ENCODE measurements at places on chromosomes 12 and 14.

GRCh38 chr14:71001742-71002141 is 94.5 kb downstream of the PCNX1 start:
- DNase-seq = no peak

DNA sequence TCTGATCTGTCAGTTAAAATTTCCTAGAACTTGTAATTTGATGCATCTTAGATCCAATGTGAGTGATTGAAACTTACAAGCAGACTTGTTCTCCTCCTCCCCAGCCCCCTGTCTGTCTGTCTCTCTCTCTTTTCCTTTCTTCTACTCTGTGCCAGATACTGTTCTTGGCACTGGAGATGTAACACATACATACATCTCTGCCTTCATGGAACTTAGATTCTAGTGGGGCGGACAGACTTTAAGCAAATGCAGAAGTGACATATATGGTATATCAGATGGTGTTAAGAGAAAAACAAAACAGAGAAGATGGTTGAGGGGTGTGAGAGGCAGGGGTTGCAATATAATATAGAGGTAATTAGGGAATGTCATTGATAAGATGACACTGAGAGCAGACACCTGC is 6.6 kb downstream of the CHST11 start:
- DNase-seq = no peak

GRCh38 chr12:1435456-1435855 is 158.9 kb downstream of the FBXL14 start:
- DNase-seq = no peak

DNA sequence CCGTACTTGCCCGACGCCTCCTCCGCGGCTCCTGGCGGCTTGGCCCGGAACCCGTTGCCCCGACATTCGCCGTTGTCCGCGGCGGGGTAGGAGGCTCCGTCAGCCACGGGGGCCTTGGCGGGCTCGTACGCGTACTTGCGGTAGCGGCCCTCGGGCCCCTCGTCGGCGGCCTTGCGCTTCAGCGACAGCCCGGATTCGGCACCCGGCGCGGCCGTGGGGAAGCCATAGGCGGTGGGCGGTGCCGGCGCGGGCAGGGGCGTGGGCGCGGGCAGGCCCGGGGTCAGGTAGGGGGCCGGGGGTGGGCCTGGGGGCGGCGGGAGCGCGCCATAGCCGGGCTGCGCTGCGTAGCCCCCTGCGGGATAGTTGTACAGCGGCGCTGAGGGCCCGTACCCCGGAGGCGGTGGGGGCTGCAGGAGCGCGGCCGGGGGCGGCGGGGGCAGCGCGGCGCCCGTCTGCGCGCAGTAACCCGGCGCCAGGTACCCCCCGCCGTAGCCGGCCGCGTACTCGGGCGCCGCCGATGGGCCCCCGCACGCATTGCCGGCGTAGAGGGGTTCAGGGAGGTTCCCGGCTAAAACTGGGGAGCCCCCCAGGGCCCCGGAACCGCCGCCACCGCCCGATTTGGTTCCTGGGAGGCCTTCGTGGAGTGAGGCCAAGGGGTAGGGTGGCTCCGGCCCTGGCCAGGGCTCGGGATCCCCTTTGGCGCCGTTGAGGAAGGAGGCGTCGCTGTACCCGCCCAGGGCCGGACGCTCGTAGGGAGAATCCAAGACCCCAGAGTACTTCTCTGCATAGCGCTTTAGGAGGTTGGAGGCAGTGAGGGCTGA is 26.9 kb downstream of the FIGNL2 start:
- no peak for DNase-seq

DNA sequence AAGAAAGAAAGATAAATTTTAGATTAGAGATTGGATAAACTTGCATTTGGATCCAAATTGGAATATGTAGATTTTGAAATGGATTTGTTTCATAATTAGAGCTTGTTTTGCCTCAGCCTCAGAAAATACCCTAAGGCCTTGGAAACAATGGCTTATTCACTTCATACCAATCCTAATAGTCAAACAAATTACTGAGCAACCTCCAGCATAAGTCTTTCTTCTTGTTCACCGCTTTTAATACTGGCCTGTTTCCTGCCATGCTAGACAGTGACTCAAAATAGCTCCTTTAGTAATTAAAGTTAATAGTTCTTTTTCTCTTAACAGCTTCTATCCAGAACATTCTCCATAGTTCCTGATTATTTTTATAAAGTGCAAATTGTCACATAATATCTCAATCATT is 110.9 kb upstream of the DNM1L start:
- peak; percentile 26 for DNase-seq

DNA sequence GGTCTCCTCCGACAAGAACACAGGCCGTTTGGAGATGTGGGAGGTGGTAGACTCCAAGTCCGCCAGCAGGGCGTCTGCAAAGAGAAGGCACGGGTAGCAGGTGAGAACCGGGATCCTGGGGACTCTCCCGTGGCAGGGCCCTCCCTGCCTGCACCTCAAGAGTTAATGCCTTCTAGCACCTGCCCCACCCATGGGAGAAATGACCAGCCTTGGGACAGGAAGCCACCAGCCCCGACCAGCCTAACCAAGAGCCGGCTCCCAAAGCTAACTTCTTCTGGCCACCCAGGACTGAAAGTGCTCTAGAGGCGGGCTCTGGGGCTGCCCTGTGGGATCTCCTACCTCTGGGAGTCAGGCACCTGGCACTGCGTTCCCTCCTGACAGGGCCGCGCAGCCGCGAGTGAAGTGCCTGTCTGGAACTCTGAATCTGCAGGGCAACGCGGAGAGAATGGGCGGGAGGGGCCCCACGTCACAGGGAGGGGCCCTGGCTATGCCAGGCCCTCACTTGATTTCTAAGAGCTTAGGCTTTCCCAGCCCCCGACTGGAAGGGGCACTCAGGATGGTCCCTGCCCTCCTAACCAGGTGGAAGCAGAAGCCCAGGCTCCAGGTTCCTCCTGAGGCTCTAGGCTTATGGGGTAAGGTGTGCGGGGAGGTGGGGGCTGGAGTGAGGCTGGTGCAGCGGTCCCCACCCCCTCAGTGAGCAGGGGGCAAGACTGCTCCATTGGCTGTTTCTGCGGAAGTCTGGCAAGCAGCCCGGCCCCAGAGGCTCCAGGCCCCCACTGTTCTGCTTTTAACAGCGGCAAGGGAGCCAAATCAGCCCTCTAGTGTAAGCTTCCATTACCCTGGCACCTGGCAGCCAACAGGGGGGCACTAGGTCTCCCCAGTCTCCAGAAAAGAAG is 23.6 kb upstream of the RPLP0 start:
- DNase-seq = no peak

- no peak for DNase-seq
These were observed 7.5 kb downstream of the REC8 start for GRCh38 chr14:24179294-24179960.

DNA sequence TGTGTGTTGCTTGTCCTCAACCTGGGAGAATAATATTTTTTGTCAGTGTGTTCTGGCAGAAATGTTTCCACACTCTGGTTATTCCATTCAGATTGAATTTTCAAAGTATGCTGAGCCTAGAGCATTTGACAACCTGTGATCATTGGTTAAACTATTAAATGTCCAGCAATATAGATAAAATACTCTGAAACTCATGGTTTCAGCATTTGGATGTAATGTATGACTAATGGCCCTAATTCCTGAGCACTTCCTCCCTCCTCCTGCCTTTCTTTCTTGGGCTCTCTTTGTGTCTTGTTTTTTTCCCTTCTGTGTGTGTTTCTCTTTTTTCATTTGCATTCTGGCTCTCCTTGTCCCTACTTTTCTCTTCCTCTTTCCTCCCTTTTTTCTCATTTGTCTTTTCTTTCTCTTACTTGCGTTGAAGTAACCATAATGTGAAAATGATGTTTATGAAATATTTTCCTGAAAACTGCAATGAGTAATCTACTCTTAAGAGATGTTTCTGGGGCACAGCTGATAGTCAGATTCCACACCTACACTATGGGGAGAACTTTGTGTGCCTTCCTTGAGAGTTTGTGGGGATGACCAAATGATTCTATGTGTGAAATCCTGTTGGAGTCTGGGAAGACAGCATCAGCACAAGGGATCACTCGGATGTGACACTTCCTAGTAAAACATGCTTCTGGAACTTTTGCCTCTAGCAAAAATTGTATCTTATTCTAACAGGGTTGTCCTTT is 74.6 kb downstream of the FRMD6 start:
- DNase-seq = no peak

DNA sequence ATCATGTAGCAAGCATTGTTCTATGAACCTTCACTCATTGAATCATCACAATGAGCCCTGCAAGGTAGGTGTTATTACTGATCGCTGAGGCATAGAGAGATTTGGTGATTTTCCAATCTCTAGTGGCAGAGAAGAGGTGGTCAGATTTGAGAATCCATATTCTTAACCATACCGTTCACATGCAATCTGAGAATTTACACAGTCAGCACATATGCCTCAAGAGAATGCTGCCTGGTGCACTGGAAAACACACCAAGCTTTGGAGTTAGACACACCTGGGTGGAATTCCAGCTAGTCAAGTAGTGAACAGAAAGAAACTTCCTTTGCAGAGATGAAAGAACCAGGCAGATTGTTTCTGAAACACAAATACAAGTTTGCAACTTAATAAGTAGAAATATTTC is 94.1 kb downstream of the LGR5 start:
- no peak for DNase-seq

GRCh38 chr14:56813143-56813551 is 2.9 kb upstream of the OTX2 start:
- DNase-seq = no peak

DNA sequence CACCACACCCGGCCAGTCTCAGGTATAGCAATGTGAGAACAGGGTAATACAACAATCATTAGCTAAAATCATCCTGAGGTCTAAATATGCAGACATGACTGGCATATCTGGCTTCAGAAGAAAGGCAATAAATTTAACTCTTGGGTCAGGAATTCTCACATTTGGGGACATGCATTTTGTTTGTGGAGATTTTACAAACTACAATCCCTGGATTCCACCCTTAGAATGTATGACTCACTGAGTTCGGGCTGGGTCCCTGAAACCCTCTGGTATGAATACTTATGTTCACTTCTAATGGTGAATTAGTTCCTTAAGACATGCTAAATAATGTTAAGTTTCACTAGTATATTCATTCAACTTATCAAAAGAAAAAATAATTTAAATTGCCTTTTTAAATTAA is 98.9 kb upstream of the HMGA2 start:
- no peak for DNase-seq

Measured in H54 (cell line).